ENCODE measurements at places on chromosomes 4 and X.
A peak's percentile ranks its signal among the peaks of the same experiment; 100 is the strongest.

- no peak for DNase-seq
These were observed 72.5 kb downstream of the DDIT4L start for GRCh38 chr4:100117750-100118149.

- DNase-seq, result no peak
These were observed 25.3 kb downstream of the VSIG4 start for GRCh38 chrX:66014556-66014955.

- DNase-seq, result no peak
These were observed 14.2 kb upstream of the HERC5 start for GRCh38 chr4:88442689-88443191.

DNA sequence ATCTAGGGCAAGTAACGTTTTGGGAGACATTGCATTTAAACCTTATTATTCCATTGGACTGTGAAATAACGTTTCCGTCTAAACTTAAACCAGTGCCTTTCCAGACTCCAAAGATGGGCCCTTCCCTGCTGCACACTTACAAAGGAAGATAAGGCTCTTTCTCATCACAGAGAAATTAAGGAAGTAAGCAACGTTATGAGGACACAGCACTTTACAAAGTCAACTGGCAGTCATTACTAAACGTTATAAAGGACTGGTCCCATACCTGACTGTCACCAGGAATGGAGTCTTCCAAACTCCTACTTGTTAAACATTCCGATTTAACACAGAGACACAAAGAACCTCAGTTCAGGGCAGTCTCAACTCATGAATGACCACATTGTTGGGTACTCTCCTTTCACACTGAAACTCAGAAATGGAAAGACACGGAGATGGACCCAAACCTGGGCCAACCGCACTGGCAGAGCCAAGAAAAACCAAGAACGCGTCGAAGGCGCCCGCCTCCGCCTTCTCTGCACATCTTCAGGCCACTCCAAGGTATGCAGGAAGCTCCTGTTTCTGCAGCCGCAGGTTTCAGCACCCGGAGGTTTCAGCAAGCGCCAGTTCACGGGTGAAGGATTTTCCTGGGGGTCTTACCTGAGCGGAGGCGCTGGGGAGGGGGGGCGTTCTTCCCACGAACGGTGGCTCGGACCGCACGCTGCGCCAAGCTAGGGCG, 670 bp downstream of the PAPSS1 start:
- no peak for DNase-seq

GRCh38 chr4:107148904-107149303, 112.8 kb upstream of the DKK2 start:
- DNase-seq, result no peak

DNA sequence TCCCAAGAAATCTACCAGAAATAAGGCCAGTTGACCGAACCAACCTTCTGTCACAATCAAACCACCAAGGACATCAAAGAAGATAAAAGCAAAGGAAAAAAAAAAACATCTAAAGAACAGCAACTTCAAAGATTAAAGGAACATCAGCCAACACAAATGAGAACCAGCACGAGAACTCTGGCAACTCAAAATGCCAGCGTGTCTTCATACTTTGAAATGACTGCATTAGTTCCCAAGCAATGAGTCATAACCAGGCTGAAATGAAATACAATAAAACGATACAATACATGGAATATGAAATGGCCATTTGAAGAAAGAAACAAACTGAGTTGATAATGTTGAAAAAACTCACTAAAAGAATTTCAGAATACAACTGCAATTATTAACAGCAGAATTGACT, 611.6 kb upstream of the GRIA3 start:
- no peak for DNase-seq

GRCh38 chr4:175125410-175126068, 207.4 kb downstream of the ADAM29 start:
- no peak for DNase-seq

GRCh38 chrX:9341291-9342201, 123.3 kb upstream of the TBL1X start:
- peak; percentile 85 for DNase-seq

- DNase-seq, result no peak
These were observed 930.1 kb downstream of the ADGRL3 start for GRCh38 chr4:62130230-62130629.

GRCh38 chrX:105347373-105347772, 126.9 kb upstream of the TEX13A start:
- no peak for DNase-seq

GRCh38 chrX:70504772-70505450, 60.3 kb downstream of the DLG3 start:
- DNase-seq, result no peak

DNA sequence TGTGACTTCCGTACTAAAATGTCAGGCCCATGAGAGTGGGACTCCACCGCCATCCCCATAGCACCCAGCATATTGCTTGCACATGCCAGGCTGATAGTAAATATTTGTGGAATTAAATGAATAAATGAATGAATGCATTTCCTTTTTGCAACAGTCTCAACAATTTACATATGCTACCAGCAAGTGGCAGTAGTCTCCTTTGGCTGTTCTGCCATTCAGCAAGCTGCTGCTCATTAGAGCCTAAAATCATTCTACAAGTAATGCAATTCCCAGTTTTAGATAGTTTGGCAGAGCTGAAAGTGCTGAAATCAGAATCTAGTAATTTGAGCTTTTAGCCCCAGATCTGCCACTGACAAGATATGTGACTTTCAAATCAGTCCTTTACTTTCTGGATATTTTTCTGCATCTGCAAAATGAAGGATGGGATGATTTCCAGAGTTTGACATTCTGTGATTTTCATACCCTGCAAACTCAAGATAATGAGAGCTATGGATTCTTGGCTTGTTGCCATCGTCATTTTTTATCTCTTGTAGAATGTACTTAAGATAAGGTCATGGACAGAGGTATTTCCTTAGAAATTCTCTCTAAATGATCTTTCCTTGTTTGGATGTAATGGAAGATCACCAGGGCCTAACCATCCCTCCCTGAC, 35.7 kb upstream of the INTS6L start:
- peak; percentile 37 for DNase-seq

DNA sequence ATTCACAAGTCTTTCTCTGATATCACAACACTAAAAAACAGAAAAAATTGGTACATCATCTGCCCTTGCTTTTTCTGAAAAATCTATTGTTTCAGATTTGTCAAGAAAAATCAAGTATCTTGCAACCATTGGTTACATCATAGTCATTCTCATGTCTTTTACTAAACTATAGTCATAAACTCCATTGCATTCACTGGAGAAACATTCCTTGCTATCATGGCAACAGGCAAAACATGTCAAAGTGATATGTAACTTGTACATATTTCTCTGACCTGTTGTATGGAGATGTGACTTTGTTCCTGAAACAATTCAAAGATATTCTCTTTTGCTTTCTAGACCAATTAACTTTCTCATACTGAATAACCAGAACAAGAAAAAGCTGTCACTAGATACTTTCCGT, 121.9 kb upstream of the ANK2 start:
- no peak for DNase-seq

GRCh38 chr4:82774711-82775171, 23.9 kb downstream of the SCD5 start:
- no peak for DNase-seq

DNA sequence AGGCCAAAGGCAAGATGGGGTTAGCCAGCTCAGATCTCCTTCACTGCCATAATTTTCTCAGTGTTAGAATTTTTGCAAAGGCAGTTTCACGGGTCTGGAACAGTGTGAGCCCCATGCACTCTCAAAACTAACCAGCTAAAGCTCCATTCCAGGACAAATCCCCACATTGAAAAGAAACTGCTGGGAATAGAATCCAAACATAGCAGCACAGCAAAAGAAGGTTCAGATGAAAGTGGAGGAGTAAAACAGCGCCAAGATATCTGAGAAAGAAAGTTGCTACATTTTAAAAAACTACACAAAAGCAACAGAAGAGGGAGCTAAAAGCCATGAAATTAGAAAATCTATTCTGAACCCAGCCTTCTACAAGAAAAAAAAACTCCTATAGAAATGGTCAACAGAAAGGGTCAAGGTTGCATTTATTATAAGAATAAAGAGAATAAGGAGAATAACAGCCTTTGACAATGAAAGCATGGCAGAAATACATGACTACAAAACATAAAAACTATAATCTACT, 39.6 kb upstream of the SLC7A3 start:
- DNase-seq, result no peak

DNA sequence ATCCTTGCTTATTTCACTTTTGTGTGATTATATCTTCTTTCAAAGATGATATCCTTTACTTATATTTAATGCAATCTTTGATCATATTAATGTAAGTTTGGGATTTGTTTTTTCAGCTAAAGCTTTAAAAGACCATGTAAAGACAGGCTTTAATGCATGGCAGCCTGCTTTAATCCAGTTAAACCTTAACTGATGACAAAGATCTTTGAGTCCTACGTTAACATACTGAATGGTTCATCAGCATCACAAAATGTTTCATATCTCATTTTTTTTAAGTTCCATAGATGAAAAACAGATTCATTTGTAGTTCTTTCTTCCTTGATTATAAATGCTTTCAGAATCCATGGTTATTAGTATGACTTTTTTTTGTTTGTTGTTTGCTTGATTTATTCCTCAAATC, 1102.8 kb downstream of the FSTL5 start:
- no peak for DNase-seq

DNA sequence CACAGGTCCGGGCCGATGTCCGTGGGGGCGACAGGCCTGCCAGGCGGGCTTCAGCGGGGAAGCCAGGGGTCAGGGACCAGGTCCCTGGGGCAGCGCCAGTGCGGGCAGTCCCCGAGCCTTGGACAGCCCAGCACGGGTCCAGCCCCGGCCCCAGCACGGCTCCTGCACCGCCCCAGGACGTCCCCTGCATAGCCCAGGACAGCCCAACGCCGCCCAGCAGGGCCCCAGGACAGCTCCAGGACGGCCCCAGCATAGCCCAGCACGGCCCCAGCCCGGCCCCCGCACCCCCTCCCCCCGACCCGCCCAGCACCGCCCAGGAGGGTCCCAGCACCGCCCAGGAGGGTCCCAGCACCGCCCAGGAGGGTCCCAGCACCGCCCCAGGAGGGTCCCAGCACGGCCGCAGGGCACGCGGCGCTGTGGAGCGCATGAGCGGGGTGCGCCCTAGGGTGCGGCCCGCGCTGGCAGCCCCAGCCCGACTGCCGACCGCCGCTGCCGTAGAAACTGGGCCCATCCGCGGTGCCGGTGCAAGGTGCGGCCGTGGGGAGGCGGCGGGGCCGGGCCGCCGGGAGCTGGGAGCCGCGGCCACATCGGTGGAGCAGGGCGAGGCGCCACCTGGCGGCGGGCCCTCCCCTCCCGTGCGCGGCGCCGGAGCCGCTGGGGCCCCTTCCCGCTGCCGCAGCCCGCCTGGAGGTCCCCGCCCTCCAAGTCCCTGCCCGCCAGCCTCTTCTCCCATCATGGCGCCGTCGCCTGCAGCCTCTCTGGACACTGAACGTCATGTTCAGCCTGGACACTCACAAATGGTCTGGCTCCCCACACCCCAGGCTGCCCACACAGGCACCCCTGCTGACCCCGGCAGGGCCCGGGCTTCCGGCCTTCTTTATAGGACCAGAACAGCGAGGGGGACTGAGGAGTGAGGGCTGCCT, 106.8 kb upstream of the NKX1-1 start:
- peak; percentile 62 for DNase-seq

DNA sequence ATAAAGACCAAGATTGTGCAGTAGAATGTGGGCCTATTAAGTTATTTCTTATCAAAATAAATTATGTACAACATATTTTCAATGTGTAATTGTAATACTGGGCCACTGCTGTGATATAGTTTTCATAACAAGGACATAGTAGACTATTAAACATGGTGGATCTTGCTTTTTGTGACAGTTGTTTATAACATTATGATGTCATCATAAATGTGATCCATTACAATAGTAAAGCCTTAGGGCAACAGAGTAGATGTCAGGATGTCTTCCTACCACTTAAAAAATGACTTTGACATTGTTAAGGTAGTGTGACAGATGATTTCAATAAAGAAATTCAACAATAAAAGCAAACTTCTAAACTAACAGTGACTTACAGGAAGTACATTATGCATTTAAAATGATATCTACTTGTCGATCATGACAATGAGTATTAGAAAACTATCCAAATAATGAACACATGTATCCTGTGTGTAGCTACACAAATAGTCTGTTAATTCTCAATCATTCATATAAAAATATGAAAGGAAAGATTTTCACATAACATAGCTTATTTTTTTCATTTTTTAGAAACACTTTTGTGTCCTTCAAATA, 5.3 kb upstream of the AGA start:
- DNase-seq, result no peak

DNA sequence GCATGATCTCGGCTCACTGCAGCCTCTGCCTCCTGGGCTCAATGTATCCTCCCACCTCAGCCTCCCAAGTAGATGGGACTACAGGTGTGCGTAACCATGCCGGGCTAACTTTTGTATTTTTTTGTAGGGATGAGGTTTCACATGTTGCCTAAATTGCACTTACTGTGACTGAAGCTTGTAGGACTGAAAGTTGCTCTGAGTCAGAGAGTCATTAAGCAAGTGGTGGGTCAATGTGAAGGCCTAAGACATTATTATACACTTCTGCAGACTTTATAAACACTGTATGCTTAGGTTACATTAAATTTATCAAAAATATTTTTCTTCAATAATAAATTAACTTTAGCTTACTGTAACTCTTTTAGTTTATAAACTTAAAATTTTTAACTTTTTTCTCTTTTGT, 170.2 kb downstream of the FAT4 start:
- no peak for DNase-seq

- DNase-seq, result no peak
These were observed 37.7 kb downstream of the FHDC1 start for GRCh38 chr4:152973629-152974467.

DNA sequence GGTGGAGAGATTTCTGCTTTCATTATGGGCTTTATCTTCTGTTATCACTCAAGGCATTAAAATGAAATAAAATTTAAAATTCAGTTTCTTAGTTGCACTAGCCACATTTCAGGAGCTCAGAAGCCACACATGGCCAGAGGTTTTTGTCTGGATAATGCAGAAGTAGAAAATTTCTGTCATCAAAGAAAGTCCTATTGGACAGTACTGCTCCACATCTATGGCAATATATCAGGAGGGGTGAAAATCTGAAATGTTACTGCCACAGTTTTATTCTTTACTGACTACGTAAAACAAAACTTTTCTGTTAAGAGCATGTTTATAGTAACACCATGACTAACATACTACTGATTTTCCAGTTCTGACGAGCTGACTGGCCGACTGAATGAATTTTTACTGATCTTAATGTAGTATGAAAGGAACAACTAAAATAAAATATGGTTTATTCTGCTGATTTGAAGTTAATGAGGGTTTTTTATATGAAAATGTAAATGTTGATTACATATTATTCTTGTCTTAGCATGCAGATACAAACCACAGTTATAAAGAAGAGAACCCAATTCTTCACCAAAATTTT, 264.0 kb upstream of the HAND2 start:
- no peak for DNase-seq

DNA sequence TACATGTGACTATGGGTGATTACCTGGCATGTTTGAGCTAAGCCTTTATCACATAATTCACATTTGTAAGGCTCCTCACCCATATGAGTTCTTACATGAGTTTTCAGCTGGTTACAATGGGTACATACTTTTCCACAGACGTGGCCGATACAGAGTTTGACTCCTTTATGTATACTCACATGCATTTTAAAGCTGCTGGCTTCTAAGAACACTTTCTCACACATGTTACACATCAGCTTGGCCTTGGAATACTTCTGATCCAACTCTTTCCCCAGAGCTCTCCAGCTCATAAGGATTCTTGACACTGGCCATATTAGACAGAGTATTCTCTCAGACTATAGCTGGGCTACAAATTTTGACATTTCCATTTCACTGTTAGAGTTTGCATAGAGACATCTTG, 66.3 kb downstream of the TAB3 start:
- no peak for DNase-seq

Measured in CD4-positive, alpha-beta T cell treated with Interleukin-6 for 4 hours (primary cell).